Right atrium auricular region (tissue), 2 donors: ENCODE measurements at places on chromosomes 6 and 20.

- DNase-seq = no peak
Measured at GRCh38 chr6:156808287-156808686, 31.1 kb downstream of the ARID1B start.

GRCh38 chr6:38713812-38714211 is 1.3 kb upstream of the DNAH8 start:
- DNase-seq = no peak

DNA sequence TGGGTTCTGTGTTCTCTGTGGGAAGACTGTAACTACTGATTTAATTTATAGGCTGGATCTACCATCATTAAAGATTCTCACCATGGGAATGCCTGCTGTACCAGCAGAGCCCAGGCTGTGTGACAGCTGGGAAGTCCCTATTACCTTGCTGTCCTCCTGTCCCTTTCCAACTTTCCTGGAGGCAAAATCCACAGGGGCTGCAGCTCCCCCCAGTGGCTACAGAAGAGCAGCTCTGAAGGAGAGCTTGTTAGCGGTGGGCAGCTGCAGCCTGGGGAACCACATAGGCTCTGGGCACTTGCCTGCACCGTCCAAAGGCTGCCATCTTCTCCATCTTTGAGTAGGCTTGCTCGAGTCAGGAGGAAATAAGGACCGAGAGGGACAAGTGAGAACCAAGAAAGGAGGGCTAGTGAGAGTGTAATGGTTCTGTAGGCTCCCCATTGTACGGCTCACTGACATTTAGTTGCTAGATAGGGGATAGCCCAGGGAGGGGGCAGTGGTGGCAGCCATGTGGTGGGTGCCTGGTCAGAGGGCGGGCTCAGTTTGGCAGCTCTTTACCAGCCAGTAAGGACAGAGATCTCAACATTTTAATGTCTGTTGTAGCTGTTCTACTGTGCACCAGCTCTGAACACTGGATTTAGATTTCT is 155.1 kb upstream of the MLIP start:
- no peak for DNase-seq

DNA sequence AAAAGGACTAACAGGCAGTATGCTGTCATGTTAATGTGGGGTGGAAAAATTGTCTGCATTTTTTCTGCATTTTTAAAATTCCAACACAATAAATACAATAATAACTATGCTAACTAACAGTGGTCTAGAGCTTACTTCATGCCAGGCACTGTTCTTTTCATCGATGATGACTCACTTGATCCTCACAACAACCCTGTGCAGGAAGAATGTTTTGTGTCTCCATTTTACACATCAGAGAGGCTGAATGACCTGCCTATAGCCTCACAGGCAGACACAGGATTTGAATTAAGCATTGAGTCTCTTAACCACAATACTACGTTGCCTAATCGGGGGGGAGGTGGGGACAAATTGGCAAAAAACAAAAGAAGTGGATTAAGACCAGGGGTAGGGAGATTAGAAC is 26.9 kb upstream of the FANCE start:
- DNase-seq = no peak

DNA sequence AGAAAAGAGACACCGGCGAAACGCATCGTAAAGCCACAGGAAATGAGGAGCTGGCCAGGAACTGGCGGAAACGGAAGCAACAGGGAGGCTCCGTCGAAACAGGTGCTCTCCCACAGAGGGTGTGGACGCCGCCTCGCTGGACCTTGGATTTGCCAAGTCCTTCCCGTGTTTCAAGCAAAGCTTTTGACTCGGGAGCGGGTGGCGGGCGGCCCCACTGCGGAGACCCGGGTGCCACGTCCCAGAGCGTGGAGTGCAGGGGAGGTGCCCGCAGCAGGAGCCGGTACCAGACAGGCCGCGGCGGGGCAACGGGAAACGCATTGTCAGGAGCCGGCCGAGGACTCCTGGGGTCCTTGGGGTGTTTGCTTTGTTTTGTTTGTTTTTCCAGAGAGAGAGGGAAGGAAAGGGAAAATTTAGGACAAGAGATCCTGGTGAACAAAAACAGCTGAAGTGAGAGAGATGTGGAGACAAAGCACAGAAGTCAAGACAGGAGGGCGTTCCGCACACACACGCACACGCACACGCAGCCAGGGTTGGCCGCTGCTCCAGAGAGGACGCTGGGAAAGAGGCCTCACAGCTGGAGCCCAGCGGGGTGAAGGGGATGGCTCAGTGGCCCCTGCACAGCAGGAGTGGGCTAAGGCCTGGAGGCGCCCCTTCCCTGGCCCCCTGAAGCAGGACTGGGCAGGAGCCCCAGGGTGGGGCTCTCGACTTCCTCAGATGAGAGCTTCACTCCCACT is 50.9 kb upstream of the CHRNA4 start:
- DNase-seq = no peak
